ENCODE measurements at places on chromosomes 6 and 20. TPM values are rescaled to one million over a fixed set of nuclear protein-coding genes. Genes with fewer than 3 reads are reported as not detected.
A peak's percentile ranks its signal among the peaks of the same experiment; 100 is the strongest.

- no peak for DNase-seq
Measured at GRCh38 chr6:119543332-119543731, 193.8 kb upstream of the MAN1A1 start.

The NINL gene
- 50.2 TPM for polyA plus RNA-seq

DNA sequence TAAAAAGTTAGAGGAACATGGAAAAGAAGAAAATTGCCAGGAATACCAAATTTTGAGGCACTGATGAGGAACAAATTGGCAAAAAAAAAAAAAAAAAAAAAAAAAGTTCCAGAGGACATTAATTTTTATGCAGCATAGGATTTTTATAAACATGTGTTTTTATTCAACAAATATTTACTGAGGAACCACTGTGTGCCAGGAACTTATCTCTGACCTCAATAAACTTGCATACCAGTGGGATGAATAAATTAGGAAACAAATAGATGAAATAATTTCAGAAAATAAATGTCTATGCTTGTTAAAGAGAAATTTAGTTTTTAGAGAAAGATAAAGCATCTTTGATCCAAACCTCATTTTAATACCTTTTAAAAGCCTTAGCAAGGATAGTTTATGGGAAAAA lies 175.1 kb downstream of the PDE10A start:
- no peak for DNase-seq

- DNase-seq = no peak
Measured at GRCh38 chr6:150395388-150396009, 26.7 kb downstream of the IYD start.

The GSTA2 gene
- polyA plus RNA-seq = 0.29 TPM

The CEP57L1 gene
- polyA plus RNA-seq = 32.1 TPM

The LAMP5 gene
- polyA plus RNA-seq = 6.3 TPM

DNA sequence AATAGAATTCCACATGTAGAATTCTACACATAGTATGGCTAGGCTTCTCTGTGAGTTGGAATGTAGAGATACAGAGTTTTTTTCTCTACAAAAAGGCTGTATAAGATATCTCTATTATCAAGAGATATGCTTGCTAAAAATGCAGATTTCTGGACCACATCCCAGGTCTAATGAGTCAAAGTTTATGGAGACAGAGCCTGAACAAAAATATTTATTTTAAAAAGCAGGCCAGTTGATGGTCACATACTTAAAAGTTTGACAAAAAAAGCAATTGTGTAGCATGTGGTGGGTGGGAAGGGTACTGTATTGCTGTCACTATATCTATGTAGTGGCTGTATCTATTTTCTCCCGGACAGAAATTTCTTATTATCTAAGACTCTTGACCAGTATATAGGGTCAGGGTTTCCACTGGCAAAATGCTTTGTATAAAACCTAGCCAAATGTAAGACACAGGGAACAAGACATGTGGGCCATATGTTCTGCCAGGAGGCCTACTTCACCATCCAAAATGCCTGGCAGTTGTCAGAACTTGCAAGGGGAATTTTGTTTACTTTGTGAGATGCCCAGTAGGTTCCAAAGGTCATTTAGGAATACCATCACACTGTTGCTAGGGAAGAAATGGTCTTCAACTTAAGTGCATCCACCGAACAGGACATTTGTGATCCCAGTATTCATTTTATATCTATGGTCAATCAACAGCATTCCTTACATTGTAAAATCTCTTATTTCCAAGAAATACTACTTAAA lies 60.6 kb downstream of the SHPRH start:
- no peak for DNase-seq

- no peak for DNase-seq
Measured at GRCh38 chr6:41705311-41705995, 30.0 kb downstream of the TFEB start.

GRCh38 chr6:149363154-149363553 lies 36.9 kb upstream of the SUMO4 start:
- no peak for DNase-seq

The OCSTAMP gene
- not detected for polyA plus RNA-seq

The ID1 gene
- polyA plus RNA-seq = 154 TPM

- no peak for DNase-seq
Measured at GRCh38 chr20:58647162-58647795, 3.8 kb upstream of the STX16 start.

The HTR1B gene
- polyA plus RNA-seq = 0.32 TPM

- DNase-seq = peak; percentile 59
Measured at GRCh38 chr6:155327326-155328073, 13.2 kb upstream of the TFB1M start.

GRCh38 chr20:60240986-60241385 lies 282.8 kb downstream of the CDH26 start:
- no peak for DNase-seq

- DNase-seq = no peak
Measured at GRCh38 chr6:33698494-33698893, 13.0 kb downstream of the UQCC2 start.

- DNase-seq = no peak
Measured at GRCh38 chr6:108353853-108354252, 59.0 kb downstream of the AFG1L start.

Measured in left renal pelvis (tissue), 4 donors.